ENCODE measurements at places on chromosomes 7 and 10. TPM values are rescaled to one million over a fixed set of nuclear protein-coding genes. Genes with fewer than 3 reads are reported as not detected.

DNA sequence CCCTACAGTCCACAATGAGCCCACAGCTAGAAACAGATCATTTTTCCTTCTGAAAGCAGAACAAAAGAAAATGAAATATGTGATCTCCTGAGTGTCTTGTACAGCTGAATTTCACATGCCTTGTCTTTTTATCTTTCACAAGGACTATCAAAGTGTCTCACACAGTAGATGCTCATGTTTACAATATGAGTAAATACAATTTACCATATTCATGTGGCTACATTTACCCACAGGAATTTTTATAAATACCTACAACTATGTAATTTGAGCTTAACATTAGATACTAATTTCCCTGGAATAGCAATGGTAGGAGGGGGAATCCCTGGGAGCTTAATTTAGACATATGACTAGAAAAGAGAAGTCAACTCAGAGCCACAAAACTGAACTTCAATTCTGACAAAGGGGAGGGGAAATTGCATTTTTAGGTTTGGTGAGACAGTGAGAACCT, 186.2 kb downstream of the MACC1 start:
- DNase-seq, result no peak

GRCh38 chr7:138833596-138833995, 35.6 kb upstream of the ATP6V0A4 start:
- no peak for DNase-seq

The MAPK8 gene
- total RNA-seq, result 53.5 TPM

DNA sequence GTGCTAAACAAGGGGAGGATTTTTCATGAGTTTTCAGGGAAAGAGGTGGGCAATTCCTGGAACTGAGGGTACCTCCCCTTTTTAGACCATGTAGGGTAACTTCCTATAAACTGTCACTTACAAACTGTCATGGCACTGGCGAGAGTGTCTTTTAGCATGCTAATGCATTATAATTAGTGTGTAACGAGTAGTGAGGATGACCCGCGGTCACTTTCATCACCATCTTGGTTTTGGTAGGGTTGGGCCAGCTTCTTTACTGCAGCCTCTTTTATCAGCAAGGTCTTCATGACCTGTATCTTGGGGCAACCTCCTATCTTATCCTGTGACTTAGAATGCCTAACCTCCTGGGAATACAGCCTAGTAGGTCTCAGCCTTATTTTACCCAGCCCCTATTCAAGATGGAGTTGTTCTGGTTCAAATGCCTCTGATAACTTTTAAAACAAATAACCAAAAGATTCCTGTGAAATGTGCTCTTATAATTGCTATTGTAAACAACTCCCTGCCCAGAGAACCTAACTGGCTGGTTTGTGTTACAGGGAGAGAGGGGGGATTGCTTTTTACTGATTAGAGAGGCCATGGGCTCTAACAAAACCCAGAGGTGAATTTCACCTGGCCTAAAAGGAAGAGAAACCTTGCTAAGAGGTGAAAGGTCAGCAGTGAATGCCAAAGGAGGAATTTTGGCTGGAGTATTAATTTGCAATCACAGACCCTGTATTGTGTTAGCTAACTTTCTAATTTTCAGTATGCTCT, 64.3 kb downstream of the EEPD1 start:
- no peak for DNase-seq

- no peak for DNase-seq
Measured at GRCh38 chr7:5872326-5872725, 8.3 kb upstream of the OCM start.

GRCh38 chr10:79019441-79020014, 49.2 kb upstream of the ZMIZ1 start:
- DNase-seq, result no peak

The HECW1 gene
- 1.2 TPM for total RNA-seq

The ITIH5 gene
- total RNA-seq, result 46.6 TPM

DNA sequence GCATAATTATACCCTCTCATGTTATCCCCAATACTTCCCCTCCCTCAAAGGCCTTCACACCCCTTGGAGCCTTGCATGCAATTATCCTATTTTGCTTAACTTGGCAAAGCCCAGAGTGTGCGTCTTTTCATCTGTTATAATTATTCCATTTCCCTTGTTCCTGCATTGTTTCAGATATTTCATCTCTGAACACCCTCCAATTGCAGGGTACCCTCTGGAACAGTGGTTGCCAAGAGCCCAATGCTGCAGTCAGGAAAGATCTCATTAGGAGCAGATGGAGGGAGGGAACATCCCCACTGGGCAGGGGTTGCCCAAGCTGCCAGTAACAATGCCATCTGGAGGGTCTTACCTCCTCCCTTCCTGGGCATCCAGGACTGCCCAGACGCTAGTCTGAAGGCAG, 18.4 kb upstream of the GOLGA7B start:
- no peak for DNase-seq

- DNase-seq, result no peak
Measured at GRCh38 chr7:77335581-77335980, 80.6 kb downstream of the GSAP start.

- DNase-seq, result no peak
Measured at GRCh38 chr7:88243345-88243909, 23.6 kb upstream of the SRI start.

DNA sequence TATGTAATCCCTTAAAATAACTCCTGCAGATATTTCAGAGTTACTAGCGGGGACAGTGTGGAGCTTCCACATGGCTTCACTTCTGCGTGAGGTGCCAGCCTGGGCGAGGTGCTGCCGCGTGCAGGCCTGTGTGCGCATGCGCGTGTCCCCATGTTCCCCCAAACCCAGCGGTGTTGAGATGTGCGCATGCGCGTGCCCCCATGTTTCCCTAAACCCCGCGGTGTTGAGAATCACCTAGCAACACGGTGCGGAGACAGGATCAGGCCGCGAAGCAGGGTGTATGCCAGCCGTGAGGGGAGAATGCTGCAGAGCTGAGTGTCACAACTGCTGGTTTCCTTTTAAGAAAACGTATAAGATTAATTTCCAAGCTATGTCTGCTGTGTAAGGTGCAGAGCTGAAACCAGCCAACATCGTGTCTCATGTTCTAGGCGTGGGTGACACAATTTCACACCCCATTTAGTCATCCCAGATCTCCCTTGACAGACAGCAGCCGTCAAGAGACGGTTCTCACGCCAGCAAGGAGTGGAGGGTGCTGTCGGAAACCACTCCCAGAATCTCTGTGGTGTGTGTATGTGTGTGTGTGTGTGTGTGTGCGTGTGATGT, 71.9 kb upstream of the ADARB2 start:
- no peak for DNase-seq

- DNase-seq, result no peak
Measured at GRCh38 chr10:49139028-49139845, 5.4 kb upstream of the FAM170B start.

GRCh38 chr7:42198296-42198695, 38.7 kb downstream of the GLI3 start:
- no peak for DNase-seq

GRCh38 chr7:47529826-47530555, 51.9 kb downstream of the TNS3 start:
- no peak for DNase-seq

The NUTM2E gene
- not detected for total RNA-seq

GRCh38 chr10:38072552-38072951, 21.6 kb upstream of the ZNF37A start:
- no peak for DNase-seq

DNA sequence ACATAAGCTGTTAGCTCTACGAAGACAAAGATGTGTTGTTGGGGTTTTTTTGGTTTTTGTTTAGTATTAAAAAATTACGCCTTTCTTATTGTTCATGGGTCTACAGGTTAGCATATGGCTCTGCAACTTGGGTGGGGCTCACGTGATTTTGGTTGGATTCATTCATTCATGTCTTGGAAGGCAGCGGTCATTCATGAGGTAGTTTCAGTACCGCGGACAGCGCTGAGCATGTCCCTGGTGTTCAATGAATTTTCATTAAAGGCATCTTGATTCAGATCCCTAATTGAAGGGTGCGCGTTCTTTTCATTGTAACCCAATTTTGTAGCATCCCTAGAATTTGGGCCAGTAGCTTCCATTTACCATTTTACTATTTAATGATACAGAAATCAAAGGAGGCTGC, 42.9 kb upstream of the TCERG1L start:
- no peak for DNase-seq

- DNase-seq, result no peak
Measured at GRCh38 chr7:12386313-12386740, 17.3 kb downstream of the VWDE start.

DNA sequence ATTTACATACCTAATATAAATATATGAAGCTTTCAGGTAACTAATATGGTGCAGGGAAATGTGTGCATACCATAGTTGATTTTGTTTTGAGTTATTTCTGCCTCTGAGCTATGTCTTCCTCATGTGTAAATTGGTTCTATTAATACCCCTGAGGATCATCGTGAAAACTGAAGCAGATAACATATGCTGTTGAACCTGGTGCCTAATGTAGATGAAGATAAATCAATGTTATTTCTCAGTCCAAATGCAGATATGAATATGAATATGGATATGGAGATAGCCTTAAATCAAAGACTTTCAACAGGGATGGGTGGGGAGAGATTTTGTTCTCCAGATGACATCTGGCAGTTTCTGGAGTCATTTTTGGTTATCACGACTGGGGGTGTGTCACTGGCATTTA, 122.3 kb upstream of the ANKRD30A start:
- no peak for DNase-seq

- DNase-seq, result no peak
Measured at GRCh38 chr10:121764233-121764942, 163.4 kb downstream of the ATE1 start.

GRCh38 chr7:82142263-82142864, 301.2 kb downstream of the CACNA2D1 start:
- no peak for DNase-seq

GRCh38 chr10:1399431-1400100, 337.8 kb downstream of the ADARB2 start:
- DNase-seq, result no peak

DNA sequence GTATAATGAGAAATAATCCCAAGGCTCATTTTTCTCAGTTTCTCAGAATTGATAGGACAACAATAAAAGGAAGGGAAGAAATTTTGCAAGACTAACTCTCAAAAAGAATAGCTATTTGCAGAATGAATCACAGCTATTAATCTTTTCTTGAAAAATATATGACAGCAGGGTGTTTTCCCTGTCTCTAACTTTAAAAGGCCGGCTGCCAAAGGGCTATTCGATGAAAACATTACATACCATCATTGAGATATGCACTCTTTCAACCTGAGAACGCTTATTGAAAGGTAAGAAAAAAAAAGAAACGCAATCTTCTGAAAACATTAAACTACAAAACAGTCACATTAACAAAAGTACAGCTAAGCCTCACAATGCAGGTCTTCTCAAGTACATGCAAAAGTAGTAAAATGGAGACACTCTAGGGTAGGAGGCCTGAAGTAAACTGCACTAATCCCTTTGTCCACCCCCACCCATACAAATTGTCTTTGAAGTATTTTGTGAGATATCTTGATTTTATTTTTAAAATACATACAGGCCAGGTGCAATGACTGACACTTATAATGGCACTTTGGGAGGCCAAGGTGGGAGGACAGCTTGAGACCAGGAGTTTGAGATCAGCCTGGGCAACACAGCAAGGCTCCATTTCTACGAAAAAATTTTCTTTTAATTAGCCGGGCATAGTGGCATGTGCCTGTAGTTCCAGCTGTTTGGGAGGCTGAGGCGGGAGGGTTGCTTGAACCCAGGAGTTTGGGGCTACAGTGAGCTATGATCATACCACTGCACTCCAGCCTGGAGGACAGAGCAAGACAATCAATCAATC, 83.0 kb downstream of the PARD3 start:
- DNase-seq, result no peak

DNA sequence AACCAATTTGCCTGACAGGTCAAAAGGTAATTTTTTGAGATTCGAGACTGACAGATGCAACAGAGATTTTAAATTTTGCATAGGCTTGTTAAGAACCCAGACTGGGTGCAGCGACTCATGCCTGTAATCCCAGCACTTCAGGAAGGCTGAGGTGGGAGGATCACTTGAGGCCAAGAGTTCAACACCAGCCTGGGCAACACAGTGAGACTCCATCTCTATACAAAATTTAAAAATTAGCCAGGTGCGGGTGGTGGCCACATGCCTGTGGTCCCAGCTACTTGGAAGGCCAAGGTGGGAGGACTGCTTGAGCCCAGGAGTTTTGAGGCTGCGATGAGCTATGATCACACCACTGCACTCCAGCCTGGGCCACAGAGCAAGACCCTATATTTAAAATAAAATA, 34.6 kb downstream of the AMZ1 start:
- DNase-seq, result peak; percentile 17

The KLHDC10 gene
- total RNA-seq, result 36.2 TPM

All from mucosa of descending colon (tissue), 3 donors.